T-helper 9 cell (primary cell): ENCODE measurements at places on chromosomes 7 and 10.

DNA sequence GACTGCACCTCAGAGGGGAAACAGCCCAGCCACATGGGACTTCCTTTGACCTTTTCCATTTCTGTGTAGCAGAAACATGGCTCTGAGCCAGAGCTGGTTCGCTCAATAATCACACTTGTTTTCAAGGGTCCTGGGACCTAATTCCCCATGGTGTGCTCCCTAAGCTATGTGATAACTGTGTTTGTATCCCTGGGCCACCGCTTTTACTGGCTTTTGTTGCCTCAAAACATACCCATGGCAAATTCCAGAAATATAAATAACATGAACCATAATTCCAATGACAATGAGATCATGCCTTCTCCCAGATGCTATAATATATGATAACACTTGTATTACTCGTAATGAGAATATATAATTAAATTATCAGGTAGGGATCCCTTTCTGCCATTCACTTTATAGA, 196.4 kb downstream of the GFRA1 start:
- no peak for DNase-seq

DNA sequence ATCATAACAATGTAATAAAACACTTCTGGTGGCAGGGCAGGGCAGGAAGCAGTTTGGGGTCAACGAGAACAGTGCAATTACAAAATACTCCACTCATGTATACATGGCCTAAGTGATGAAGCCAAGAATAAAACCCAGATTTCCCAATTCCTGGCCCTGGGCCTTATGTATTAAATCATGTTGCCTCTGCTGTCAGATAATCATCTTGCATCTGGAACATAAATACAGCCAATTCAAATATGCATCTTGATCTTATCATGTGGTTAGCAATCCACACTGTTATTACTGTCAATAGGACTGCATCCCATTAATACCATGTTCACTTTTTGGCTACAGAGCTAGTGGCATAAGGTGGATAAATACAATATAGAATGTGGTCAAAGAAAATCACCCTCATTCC, 186.5 kb upstream of the SLC25A13 start:
- no peak for DNase-seq

DNA sequence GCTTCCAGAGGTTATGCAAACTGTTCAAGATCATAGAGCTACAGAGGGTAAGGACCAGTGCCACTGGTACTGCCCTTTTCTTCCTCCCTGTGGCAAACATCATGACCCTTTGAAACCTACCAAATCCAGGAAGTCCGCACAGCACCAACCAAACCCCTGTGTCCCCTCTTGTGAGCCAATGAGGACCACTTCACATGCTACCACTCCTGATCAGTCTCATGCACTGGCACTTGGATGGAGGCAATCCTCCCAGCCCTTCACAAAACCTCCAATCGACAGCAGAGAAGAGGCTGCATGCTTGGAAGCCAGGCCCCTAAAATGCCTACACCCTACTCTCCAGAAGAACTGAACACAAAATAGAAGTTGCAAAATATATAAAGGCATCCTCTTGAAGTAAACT, 248.0 kb downstream of the TNS3 start:
- DNase-seq: no peak

- DNase-seq: no peak
These were observed 51.9 kb downstream of the BTAF1 start for GRCh38 chr10:91975438-91975837.

GRCh38 chr10:24444337-24444736, 235.4 kb downstream of the KIAA1217 start:
- DNase-seq: no peak

GRCh38 chr10:86374664-86375063, 8.1 kb upstream of the GRID1 start:
- no peak for DNase-seq

GRCh38 chr10:5490032-5490431, 9.3 kb downstream of the CALML5 start:
- no peak for DNase-seq

DNA sequence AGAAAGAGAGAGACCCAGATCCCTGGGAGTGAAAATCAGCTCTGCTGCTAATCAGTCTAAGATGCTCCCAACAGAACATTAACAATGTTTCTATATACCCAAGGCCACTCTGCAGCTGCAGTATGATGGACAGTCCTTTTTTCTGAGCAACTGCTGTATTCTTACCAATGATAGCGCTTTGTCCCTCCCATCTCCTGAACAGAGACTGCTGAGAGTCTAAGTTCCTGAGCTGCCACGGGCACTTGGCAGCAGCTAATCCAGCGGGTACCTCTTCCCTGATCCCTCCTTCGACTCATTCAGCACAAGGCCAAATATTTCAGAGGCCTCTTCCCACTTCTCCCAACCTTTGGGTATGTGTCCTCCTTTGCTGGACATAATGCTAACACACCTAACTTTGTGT, 7.7 kb downstream of the CPVL start:
- DNase-seq: no peak

DNA sequence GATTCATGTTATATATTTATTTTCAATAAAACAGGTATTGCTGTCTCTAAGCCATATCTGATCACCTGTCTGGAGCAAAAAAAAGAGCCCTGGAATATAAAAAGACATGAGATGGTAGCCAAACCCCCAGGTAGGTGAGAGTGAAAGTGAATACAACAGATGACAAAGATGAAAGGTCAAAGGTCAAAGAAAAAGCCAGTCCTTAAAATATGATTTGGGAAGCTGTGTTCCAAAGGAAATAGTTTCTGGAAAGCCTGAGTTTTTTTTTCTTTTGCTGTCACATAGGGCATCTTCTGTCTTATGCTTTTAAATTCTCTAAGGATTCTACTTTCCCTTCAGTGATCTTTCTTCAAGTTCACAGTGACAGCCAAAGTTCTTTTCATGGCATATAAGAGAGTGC, 25.9 kb downstream of the ZNF107 start:
- no peak for DNase-seq

DNA sequence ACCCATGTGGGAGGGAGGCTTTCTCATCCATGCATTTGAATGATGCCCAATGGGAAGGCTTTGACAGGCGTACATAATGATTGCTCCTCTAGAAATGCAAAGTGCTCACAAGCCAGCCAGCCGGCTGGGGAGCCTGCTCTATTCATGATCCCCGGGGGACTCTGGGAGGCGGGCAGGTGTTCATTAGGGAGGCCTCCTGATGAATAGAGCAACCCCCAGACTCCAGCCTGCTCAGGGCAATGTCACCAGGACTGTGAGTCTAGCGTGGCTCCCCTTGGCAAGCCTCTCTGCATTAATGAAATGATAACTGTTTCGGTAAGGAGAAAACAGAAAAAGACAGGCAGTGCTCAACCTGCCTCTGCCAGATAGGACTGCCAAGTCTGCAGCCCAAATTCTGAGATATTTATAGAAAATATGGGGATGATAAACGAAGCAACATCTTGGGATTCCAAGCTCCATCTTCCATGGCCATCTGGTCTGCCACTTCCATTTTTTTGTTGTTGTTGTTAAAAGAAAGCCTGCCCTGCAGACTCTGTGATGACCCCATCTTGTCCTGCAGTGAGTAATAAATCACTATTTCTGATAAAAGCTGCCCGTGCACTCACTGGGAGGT, 236.4 kb downstream of the PRPF18 start:
- DNase-seq: no peak

DNA sequence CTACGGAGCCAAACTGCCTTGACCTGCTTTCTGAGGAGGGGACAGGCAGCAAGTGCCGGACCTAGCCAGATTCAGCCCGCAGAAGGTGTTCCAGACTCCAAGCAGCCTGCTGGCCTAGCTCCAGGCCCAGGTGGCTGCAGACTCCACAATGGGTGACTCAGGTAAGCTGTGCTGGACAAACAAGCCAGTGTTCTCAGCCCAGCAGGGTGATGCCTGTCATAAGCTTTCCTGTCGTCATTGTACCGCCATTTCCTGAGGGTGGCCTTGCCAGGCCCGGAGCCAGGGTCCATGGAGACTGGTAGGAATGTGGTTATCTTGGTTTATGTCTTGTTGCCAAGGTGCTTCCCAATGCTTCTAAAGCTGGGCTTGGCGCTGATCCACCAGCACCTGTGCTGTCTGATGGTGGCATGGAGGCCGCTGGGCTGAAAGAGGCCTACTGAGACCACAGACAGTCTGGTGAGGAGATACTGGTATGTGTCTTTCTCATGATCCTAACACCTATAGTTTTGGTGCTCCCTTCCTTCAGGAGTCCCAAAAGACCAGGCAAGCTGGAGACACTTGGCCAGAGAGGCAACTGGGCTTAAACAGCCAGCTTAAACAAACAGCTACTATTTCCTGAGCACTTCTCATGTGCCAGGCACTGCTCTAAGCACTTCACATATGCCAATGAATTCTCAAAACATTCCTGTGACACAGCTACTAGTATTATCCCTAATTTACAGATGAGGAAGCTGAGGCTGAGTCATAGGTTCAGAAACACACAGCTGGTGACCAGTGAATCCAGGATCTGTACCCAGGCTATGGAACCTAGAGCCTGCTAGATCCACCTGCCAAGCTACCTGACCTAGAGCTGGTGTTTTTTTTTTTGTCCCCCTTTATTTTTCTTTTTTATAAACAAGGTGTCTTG, 42.0 kb downstream of the ZC3HC1 start:
- DNase-seq: no peak

DNA sequence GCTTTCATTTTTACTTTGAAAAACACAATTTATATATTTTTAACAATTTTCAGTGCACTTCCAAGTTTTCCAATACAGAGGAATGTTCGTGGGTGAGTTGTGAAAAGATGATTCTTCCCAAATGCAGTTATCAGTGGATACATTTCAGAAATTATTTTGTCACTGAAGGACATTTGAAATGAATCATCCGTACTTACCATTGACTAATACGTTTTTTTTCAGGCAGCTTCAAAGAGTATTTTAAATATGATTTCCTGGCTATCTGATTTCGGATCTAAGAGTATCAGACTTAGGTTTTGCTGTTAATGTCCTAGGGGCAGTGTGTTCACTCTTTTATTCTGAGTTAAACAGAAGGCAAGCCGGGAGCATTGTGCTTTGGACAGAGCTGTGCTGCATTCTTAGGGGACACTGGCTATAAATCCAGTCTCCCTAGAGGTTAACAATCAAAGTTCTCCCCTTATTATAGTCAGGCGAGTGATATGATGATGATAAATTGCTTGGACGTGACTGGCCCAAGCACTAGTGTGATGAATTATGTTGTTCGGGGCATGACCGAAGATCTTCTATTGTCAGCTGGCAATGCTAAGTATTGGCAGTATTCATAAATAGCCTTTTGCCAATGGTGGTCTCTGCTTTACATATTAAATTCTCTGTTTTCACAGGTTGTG, 4.5 kb downstream of the PTER start:
- DNase-seq: no peak

DNA sequence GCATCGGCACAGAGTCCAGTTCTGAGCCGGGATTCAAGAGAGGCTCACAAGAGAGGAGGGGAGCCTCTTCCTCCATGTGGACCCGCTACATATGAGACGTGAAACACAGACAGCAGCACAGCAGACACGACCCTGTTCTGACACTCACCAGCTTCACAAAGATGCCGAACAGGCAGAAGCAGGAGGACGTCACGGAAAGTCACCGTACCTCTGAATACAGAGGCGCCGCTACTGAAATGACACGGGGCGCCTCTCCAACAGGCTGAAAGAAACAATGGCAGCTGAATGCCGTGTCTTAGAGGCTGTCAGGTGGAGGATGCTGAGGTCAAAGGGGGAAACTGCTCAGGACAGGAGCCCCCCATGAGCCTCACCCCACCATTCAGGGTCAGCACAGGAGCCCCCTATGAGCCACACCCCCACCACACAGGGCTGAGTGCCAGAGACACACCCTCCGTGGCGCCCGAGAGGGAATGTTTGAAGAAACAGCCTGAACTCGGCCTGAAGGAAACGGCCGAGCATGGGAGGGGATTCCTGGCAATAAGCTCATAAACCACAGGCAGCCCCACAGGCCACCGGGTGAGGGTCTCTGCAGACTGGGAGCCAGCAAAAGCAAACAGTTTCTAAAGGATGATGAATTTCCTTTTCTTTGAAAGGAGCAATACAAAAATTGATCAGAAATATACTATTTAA, 510.3 kb downstream of the PTPRN2 start:
- DNase-seq: no peak

DNA sequence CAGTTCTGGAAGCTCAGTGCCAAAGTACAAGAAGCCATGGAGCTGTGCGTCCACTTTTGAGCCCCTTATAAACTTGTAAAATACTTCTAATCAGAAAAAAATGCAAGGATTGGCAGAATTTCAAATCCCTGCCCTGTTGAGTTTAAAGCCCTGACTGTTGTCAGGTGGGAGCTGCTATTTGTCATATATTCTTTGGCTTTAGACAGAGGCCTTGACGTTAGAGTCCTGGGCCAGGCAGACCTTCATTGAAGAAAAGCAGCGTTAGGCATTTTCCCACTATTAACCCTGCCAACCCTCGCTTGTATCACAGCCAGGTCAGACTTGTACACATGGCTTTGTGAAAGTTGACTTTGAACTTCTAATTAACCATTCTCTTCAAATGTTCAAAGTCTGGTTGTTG, 155.4 kb downstream of the TWIST1 start:
- no peak for DNase-seq

- DNase-seq: no peak
These were observed 84.6 kb downstream of the KAT6B start for GRCh38 chr10:74910976-74911350.

DNA sequence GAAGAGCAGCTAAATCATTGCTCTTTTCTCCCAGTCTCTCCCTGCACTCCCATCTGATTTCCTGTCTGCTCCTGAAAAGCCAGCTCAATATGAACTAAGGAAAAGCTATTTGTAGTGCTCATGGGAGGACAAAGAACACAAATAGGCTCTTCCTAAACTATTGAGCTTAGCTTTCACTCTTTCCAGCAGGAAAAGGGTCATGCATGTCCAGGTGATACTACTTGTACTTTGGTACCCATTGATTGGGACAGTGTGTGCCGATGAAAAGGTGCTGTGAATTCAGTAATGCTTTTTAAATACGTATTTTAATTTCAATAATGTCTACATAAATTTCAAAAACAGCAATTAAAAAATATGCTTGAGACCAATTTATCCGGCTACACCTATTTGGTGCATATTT, 37.5 kb upstream of the ATXN7L1 start:
- DNase-seq: no peak

DNA sequence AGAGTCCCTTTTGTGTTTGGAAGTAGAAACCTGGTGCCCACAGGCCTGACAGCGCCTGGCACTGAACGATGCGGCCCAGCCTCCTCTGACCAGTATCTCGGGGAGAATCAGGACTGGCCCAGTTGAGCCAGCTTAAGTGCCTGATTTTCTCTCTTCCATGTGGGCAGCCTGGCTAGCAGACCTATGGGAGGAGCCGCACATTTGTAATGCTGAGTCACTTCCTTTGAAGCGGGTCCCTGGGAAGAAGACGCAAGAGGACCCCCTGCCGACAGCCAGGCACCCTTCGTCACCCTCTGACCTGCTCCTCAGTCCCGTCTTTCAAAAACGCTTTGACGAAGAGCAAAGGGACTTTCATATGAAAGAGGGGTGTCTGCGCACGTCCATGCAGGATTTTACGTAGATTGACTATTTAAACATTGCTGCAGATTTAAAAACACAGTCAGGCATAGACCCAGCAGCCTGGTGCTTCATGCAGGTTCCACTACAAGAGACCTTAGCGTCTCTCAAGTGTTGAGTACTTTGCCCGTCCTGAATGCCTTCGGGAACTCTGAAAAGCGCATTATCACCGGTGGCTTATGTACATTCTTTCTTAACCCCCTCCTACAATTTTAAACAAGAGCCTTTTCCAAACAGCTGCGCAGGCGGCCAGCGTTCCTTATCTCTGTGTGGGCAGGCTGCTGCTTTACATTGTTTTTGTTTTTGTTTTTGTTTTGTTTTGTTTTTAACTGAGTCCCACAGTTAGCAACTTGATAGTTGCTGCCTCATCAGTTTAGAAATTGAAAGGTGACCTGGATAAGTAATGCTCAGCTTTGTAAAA, 36.5 kb upstream of the AP5Z1 start:
- DNase-seq: no peak

GRCh38 chr10:44464503-44464902, 79.6 kb upstream of the CXCL12 start:
- DNase-seq: no peak
